Testis (tissue), 5 donors: ENCODE measurements at places on chromosomes 11 and 22. TPM values are rescaled to one million over a fixed set of nuclear protein-coding genes. Genes with fewer than 3 reads are reported as not detected.

The ANO1 gene
- total RNA-seq, result 25.4 TPM

- no peaks in the 10 kb centered on the region for H3K36me3 ChIP-seq
- H3K4me1 ChIP-seq, result peaks cover 23% of the 10 kb centered on the region
- H3K27me3 ChIP-seq, result no peaks in the 10 kb centered on the region
- H3K27ac ChIP-seq, result no peak overlapping the region
- no peak for DNase-seq
Observed at GRCh38 chr11:73162196-73162740, 20.1 kb upstream of the FCHSD2 start.

GRCh38 chr11:64888729-64889511 lies 10.5 kb upstream of the EHD1 start:
- peaks cover 8% of the 10 kb centered on the region for H3K4me1 ChIP-seq
- DNase-seq, result no peak
- no peaks in the 10 kb centered on the region for H3K27me3 ChIP-seq
- H3K4me3 ChIP-seq, result no peak overlapping the region
- H3K27ac ChIP-seq, result no peak overlapping the region
- no peaks in the 10 kb centered on the region for H3K36me3 ChIP-seq

GRCh38 chr11:65501186-65501471 lies 2.3 kb downstream of the MALAT1 start:
- peak overlapping the region; percentile 90 for H3K4me3 ChIP-seq
- H3K4me1 ChIP-seq, result peaks cover 27% of the 10 kb centered on the region
- DNase-seq, result no peak
- H3K36me3 ChIP-seq, result no peaks in the 10 kb centered on the region
- H3K27me3 ChIP-seq, result no peaks in the 10 kb centered on the region

- H3K27ac ChIP-seq, result no peak overlapping the region
- H3K27me3 ChIP-seq, result no peaks in the 10 kb centered on the region
- H3K4me3 ChIP-seq, result no peak overlapping the region
- no peak for DNase-seq
- H3K36me3 ChIP-seq, result no peaks in the 10 kb centered on the region
Observed at GRCh38 chr11:16946477-16947282, 67.5 kb downstream of the PLEKHA7 start.

The MAPK8IP1 gene
- total RNA-seq, result 57.5 TPM

The LUZP2 gene
- 0.63 TPM for total RNA-seq

DNA sequence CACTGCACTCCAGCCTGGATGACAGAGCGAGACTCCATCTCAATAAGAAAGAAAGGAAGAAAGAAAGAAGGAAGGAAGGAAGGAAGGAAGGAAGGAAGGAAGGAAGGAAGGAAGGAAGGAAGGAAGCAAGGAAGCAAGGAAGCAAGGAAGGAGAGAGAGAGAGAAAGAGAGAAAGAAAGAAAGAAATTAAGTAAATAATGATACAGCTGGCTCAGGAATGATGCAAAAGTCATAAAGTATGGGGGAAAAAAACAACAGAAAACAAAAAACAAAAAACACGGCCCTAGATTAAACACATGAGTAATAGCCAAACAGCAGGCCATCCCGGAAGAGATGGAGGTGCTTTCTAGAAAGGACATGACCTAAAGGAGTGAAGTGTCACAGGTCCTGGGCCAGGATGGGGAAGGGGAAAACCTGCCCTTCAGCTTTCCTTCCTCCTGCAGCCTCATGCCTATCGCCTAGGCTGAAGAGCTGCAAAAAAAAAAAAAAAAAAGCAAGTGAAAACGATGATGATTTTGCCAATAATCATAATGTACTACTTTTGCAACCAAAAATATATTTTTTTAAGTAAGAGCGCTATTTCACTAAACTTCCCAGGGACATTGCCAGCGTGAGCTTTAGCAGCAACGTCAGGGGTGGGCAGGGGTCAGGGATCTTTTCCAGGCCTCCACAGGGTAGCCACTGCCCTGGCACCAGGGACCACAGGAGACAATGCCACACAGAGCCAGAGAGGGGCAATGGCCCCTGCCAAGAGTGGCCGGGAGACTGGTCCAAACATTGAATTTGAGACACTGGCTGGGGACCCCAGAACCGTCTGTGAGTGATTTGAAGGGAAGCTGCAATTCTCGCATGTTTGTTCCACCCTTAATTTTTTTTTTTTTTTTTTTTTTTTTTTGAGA lies 28.2 kb upstream of the TMPRSS4 start:
- H3K36me3 ChIP-seq, result no peaks in the 10 kb centered on the region
- H3K4me1 ChIP-seq, result peaks cover 2% of the 10 kb centered on the region
- H3K27ac ChIP-seq, result no peak overlapping the region
- H3K4me3 ChIP-seq, result no peak overlapping the region
- DNase-seq, result no peak
- no peaks in the 10 kb centered on the region for H3K27me3 ChIP-seq

DNA sequence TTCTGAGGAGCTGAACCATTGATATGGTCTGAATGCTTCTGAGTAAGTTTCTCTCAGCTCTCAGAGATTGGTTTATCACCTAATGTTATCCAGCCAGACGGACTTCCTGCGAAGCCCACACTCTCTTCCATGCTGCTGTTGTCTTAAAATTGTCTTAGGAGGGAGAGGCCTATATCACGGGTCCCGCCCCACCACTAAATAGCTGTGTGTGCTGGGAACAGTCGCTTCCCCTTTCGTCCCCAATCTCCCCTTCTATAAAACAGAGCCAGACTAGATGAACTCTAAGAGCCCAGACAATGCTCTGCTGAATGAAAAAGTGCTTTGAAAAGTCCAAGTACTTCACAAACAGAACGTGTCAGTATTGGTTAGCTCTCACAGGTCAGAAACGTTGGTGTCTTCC lies 81.4 kb upstream of the AKIP1 start:
- H3K4me3 ChIP-seq, result no peak overlapping the region
- H3K27me3 ChIP-seq, result no peaks in the 10 kb centered on the region
- H3K27ac ChIP-seq, result no peak overlapping the region
- DNase-seq, result no peak

DNA sequence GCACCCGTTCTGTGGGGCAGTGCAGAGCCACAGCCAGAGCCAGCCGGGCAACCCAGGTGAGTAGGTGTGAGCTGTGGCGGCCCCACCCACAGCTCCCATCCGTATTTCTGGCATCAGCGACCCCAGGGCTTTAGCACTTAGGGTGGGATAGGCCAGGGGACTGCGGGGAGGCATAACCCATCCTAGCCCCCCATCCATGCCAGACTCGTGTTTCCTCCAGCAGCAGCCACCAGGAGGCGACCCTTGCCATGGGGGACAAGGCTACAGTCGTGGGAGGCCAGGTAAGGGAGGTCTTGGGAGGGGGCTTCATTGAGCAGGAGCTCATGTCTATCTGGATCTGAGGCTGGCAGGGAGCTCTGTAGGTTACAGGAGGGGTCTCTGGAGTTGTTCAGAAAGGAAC lies 873 bp downstream of the OTOG start:
- H3K4me3 ChIP-seq, result no peak overlapping the region
- H3K27me3 ChIP-seq, result no peaks in the 10 kb centered on the region
- DNase-seq, result no peak

- no peaks in the 10 kb centered on the region for H3K4me1 ChIP-seq
- H3K27ac ChIP-seq, result no peak overlapping the region
- H3K36me3 ChIP-seq, result no peaks in the 10 kb centered on the region
- no peak for DNase-seq
- H3K27me3 ChIP-seq, result no peaks in the 10 kb centered on the region
- no peak overlapping the region for H3K4me3 ChIP-seq
Observed at GRCh38 chr22:47794851-47795250, 1032.4 kb downstream of the TBC1D22A start.

- DNase-seq, result no peak
- no peaks in the 10 kb centered on the region for H3K27me3 ChIP-seq
- H3K27ac ChIP-seq, result no peak overlapping the region
- H3K4me3 ChIP-seq, result no peak overlapping the region
Observed at GRCh38 chr11:117412653-117413275, 85.1 kb downstream of the CEP164 start.

DNA sequence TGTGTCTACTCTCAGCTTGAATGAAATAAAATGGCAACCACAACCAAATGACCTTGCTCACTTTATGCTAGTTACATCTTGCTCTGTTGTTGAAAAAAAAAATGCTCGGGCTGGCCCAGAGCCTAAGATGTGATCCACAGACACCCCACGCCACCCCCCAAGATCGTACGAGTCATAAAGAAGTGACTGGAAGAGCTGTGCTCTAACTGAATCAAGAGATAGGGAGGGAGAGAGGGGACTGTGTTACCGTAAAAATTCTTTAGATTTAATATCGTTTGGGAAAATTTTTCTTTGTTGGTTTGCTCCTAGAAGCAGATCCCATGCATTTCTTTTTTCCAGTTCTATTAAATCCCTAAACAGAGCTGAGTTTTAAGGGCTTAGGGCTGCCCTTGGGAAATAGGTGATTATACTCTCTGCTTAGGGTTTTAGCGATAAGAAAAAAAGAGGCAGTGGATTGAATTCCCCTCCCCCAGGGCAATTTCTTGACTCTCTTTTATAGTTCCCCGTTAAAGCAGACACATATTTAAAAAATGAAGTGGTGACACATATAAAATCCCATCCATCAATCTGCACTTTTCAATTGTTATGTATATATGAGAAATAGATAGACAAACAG lies 14.5 kb downstream of the MAML2 start:
- H3K4me3 ChIP-seq, result no peak overlapping the region
- peaks cover 44% of the 10 kb centered on the region for H3K4me1 ChIP-seq

GRCh38 chr22:40487663-40488249 lies 117.4 kb downstream of the SGSM3 start:
- H3K4me3 ChIP-seq, result no peak overlapping the region
- H3K27ac ChIP-seq, result no peak overlapping the region
- no peaks in the 10 kb centered on the region for H3K27me3 ChIP-seq
- H3K4me1 ChIP-seq, result peaks cover 20% of the 10 kb centered on the region
- no peaks in the 10 kb centered on the region for H3K36me3 ChIP-seq

DNA sequence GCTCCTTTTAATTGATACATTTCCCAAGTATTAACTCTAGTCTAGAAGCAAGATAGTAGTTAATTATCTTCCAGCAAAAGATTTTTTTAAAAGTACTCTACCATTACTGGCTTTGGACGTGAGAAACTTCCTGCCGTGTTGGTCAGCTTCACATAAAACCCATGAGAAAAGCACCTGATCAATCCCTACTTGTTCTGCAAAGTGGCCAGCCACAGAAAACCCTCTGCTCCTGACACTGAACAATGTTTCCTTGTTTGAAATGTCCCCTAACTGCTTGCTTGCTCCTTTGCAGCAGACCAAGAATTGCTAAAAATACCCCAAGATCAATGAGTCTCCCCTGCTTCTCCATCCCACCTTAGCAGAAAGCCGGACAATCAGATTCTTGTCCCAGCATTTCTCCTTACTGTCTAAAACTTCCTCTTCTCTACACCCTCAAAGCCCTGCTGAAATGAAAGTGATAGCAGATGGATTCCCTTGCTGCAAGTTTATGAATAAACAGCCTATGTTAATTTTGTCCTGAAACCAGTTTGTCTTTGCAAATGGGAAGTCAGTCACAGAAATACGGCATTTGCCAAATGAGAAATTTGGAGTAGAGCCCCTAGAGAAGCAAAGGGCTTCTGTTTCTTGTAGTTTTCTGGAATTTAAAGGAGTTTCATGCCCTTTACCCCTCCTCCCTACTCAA lies 207.1 kb upstream of the ARHGAP20 start:
- no peak overlapping the region for H3K27ac ChIP-seq
- DNase-seq, result no peak
- no peaks in the 10 kb centered on the region for H3K27me3 ChIP-seq
- H3K36me3 ChIP-seq, result no peaks in the 10 kb centered on the region
- H3K4me3 ChIP-seq, result no peak overlapping the region

The AIFM3 gene
- total RNA-seq, result 2.9 TPM

The OR56B4 gene
- not detected for total RNA-seq

The SYTL2 gene
- total RNA-seq, result 12.3 TPM

DNA sequence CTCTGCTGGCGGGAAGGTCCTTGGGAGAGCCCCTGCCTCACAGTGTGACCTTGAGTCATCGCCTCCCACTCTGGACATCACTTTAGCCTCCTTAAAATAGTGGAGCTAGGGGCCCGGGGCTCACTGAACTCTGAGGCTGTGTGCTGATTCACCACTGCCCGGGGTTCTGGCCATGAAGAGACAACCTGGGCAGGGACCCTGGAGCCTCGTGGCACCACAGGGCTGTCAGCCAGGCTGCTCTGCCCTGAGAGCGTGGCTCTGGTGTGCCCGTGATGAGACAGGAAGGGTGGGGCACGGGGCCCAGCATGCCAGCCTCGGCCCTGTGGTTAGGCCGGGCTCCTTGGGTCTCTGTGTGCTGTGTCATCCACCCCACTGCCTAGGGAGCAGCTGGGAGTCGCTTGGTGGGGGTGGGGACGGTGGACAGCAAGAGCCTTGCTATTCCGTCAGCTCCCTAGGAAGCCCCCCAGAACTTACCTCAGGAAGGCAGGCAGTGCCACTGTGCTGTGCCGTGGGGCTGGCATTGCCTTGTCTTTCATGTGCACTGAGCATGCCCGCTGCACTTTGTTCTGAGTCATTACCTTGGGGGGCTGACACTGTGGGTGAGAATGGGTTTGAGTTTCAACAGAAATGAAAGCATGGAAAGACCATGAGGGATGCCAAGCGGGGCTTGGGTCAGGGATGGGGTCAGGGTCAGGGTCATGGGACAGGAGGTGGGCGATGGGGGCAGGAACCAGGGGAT lies 31.7 kb downstream of the TPCN2 start:
- no peak overlapping the region for H3K27ac ChIP-seq
- no peak for DNase-seq
- H3K4me3 ChIP-seq, result no peak overlapping the region
- H3K36me3 ChIP-seq, result no peaks in the 10 kb centered on the region
- peaks cover 2% of the 10 kb centered on the region for H3K4me1 ChIP-seq
- no peaks in the 10 kb centered on the region for H3K27me3 ChIP-seq

DNA sequence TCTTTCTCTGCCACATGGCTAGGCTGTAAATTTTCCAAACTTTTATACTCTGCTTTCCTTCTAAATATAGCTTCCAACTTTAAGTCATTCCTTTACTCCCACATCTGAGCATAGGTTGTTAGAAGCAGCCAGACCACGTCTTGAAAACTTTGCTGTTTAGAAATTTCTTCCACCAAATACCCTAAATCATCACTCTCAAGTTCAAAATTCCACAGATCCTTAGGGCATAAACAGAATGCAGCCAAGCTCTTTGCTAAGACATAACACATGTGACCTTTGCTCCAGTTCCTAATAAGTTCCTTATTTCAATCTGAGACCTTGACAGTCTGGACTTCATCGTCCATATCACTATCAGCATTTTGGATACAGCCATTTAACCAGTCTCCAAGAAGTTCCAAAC lies 749.9 kb downstream of the METTL15 start:
- DNase-seq, result no peak
- no peak overlapping the region for H3K4me3 ChIP-seq
- H3K36me3 ChIP-seq, result no peaks in the 10 kb centered on the region
- no peaks in the 10 kb centered on the region for H3K27me3 ChIP-seq
- no peaks in the 10 kb centered on the region for H3K4me1 ChIP-seq

The IL10RA gene
- total RNA-seq, result 7.6 TPM

- no peaks in the 10 kb centered on the region for H3K27me3 ChIP-seq
- H3K4me3 ChIP-seq, result no peak overlapping the region
- no peaks in the 10 kb centered on the region for H3K4me1 ChIP-seq
- no peaks in the 10 kb centered on the region for H3K36me3 ChIP-seq
Observed at GRCh38 chr11:118227865-118228785, 3.3 kb upstream of the JAML start.

GRCh38 chr11:118076754-118077281 lies at the start of gene TMPRSS4:
TMPRSS4 (plus strand) TSS chr11:118077078; CDS start chr11:118077303, 225 bp downstream.
- no peak within 1 kb of the TSS for H3K4me3 ChIP-seq
- H3K36me3 ChIP-seq, result no peaks in the 10 kb centered on the region
- no peaks in the 10 kb centered on the region for H3K4me1 ChIP-seq
- no peak for DNase-seq
- H3K27ac ChIP-seq, result no peak within 1 kb of the TSS

- no peak overlapping the region for H3K4me3 ChIP-seq
- H3K27ac ChIP-seq, result no peak overlapping the region
- peaks cover 8% of the 10 kb centered on the region for H3K4me1 ChIP-seq
- no peaks in the 10 kb centered on the region for H3K36me3 ChIP-seq
- no peaks in the 10 kb centered on the region for H3K27me3 ChIP-seq
Observed at GRCh38 chr11:108147150-108147549, 25.8 kb downstream of the ACAT1 start.
